ENCODE measurements at places on chromosomes 13 and 19.

DNA sequence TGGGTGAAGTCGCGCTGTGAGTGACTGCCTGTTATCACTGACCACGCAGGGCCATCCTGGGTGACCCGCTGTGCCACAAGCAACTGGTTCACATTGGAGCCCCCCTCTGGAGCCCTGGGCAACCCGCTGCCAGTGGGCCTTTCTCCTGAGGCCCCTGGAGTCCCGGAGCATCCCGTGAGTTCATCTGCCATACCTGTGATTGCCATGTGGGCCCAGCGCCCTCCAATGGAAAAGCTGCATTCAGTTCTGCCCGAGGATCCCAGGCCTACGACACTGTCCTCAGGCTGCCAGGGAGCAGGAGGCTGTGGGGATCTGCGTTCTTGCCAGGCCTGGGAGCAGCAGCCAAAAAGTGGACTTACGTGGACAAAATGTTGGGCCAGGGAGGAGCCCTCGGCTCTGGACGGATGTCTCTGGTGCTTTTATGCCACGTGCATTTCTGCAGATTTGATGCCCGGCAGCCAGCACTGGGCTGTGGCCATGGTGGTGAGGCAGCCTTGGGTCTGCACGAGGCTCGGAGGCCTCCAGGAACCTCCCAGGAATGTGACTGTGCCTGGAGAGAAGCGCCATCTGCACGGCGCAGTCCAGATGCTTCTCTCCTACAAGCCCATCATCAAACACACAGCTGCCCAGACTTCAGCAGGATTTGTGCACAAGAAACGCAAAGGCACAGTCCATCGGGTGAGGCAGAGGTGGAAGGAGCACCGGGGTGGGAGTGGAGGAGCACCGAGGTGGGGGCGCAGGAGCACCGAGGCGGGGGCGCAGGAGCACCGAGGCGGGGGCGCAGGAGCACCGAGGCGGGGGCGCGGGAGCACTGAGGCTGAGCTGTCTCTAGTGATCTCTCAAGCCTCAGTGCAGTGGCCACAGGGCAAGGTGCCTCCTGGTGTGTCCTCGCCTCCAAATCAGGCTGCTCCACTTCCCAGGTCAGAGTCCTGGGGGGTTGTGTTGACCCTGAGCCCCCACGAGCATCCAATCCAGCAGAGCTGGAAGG lies 44.0 kb downstream of the C13orf46 start:
- peak; percentile 76 for DNase-seq

GRCh38 chr13:110317093-110317492 lies 10.0 kb downstream of the COL4A2 start:
- no peak for DNase-seq

GRCh38 chr19:17114414-17114831 lies 38.8 kb downstream of the MYO9B start:
- DNase-seq = no peak

- no peak for DNase-seq
Observed at GRCh38 chr13:62643799-62644524, 1228.3 kb upstream of the PCDH20 start.

GRCh38 chr19:49594157-49594992 lies 3.4 kb downstream of the PRR12 start:
- DNase-seq = no peak

DNA sequence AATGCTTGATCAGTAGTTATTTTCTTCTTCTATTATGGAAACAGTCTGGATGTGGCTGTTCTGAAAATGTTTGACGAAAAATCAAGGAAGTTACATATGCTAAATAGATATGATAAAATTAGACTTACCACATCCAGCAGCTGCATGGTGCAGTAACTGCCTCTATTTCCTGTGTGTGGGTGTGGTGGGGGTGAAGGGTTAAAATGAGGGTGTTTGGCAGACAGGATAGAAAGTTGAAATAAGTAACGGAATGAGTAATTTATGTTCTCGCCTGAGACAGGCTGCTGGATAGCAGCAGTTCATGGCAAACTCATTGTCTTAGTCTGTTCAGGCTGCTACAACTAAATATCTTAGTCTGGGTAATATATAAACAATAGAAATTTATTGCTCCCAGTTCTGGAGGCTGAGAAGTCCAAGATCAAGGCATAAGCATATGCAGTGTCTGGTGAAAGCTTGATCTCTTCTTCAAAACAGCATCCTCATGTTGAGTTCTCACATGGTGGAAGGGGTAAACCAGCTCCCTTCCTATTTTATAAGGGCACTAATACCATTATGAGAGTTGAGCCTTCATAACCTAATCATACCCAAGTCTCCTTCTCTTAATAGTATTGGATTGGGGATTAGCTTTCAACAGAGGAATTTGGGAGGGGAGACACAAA lies 1248.9 kb downstream of the SLITRK5 start:
- DNase-seq = no peak

GRCh38 chr13:113846636-113847318 lies 17.1 kb downstream of the GAS6 start:
- DNase-seq = peak; percentile 59

GRCh38 chr13:31369213-31369612 lies 169.4 kb downstream of the B3GLCT start:
- DNase-seq = no peak

DNA sequence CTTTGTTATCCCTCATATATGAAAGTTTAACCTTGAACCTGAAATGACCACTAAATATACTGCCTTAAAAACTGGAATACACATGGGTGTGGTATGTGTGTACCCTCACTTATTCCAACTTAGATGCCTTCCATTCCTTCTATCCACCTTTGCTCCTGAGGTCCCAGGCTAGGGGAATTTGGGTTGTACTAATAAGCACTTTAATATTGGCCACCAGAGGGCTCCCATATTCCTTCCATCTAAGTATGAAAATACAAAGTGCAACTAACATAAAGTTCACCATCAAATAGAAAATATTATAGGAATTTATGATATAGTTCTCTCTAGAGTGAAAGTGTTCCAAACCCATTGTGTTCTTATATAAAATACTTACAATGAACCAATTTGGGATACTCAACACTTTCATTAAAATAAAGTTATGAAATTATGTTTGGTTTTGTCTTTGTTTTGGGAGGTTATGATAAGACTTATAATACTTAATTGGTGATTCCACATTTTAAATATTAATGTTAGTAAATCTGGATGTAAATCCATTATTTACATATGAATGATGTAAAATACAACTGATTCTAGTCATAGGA lies 62.3 kb downstream of the ITGBL1 start:
- DNase-seq = no peak

Data from coronary artery (tissue), 2 donors.